NCI-H1048 (cell line): ENCODE measurements at places on chromosomes 12 and 14.
A peak's percentile ranks its signal among the peaks of the same experiment; 100 is the strongest.

DNA sequence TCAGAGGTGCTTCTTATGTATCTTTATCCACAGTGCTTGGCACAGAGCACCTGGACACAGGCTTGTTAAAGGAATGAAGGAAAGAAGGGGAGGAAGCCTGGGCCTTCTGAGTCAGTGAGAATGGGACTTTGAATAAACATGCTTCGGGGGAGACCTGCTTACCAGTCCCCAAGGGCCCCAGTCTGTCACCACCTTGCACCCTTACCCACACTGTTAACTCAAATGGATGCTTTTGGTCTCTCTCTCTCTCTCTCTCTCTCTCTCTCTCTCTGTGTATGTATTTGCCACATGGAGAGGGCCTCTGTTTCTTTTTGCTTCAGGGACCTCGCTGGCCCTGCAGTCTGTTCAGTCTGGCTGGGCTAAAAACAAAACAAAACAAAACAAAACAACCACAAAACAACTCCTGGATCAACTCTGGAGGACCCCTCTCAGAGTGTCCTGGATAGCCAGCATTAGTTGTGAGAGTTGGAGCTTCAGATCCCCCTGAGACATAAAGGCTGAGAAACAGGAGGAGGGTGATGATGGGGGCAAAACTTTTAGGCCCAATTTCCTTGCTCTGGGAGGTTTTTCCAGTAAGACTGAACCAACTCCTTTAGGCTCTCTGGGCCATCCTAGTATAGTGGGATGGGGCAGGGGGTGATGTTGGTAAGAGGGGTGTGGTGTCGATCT lies 1.9 kb downstream of the KIF5A start:
- DNase-seq = no peak

DNA sequence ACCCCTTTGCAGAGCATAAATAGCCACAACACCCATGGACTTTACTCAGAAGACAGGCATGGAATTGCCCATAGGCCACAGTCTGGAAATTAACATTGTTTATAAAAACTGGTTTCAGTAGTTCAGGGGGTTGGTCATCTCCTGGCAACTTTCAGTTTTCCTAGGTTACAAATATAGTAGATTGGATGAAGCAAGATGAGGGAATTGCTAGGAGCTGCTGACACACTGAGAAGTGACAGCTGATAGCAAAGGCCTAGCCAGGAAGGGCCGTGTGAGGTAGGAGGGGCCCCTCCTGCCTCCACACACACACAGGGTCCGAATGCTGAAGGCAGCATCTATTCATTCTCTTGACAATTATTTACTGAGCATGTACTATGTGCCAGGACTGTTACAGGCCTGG lies 8.3 kb downstream of the GALNT16 start:
- DNase-seq = no peak

DNA sequence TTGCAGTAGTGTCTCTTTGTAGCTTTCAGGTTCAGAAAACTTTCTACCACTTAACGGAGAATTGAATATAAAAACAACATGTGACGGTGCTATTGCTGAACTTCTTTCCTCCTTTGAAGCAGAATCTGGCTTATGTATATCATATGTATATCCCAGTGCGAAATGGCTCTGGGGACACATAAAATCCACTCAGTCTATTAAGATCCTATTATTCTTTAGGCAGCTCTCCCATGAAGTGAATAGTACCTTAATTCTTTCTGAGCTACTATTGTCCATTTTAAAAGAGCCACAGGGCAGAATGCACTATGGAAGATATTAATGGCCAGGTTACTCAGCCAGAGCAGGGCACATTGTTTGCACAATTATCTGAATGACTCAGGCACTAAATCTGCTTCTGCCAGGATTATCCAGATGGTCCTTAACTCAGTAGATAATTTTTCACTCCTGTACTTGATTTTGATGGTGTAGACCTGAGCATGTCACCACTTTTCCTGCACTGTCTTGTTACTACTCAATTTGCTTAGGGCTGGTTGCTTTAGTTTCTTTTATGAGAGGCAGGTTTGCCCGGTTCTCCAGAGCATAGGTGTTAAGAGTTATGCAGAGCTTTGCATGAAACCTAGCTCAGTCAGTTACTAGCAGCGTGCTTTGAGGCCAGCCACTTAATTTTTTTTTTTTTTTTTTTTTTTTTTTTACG lies 5.5 kb downstream of the CNTN1 start:
- peak; percentile 4 for DNase-seq

- DNase-seq = no peak
Measured at GRCh38 chr12:724194-724855, 28.1 kb upstream of the WNK1 start.

- no peak for DNase-seq
Measured at GRCh38 chr14:21096438-21096837, 2.0 kb downstream of the ZNF219 start.

GRCh38 chr12:75528272-75528671 lies 16.9 kb upstream of the KRR1 start:
- DNase-seq = no peak

- DNase-seq = no peak
Measured at GRCh38 chr12:48980389-48980952, 2.3 kb downstream of the WNT1 start.

DNA sequence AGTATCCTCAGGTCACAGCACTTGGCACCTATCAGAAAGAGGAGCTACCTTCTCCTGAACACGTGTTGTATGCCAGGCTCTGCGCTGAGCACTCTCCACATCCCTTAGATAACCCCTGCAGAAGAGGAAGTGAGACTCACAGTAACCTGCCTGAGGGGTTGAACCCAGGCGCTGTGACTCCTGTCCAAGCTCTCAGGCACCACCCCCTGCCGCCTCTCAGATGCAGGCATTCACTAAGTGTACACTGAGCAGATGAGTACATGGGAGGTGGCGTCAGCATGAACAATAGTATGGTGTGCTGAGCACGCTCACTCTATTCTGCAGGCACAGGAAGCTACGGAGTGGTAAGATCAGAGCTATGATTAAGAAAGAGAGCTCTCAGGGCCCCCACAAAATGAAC lies 21.0 kb upstream of the RIC8B start:
- no peak for DNase-seq

- DNase-seq = no peak
Measured at GRCh38 chr14:61623927-61624326, 71.4 kb upstream of the HIF1A start.

GRCh38 chr12:60977966-60978365 lies 1282.2 kb upstream of the USP15 start:
- DNase-seq = no peak

DNA sequence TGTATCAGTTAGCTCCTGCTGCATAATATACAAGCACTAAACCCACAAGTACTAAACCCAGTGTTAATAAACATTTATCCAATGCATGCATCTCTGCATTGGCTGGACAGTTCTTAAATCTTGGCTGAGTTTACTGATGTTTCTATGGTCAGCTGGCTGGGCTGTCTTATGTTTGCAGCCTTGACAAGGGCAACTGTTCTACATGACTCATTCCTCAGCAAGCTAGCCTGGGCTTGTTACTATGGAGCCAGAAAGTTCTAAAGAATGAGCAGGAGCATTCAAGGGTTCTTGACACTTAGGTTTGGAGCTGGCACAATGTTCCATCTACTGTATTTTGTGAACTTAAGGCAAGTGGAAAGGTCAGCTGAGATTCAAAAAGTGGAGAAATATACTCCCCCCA lies 199.1 kb downstream of the GLT1D1 start:
- no peak for DNase-seq

DNA sequence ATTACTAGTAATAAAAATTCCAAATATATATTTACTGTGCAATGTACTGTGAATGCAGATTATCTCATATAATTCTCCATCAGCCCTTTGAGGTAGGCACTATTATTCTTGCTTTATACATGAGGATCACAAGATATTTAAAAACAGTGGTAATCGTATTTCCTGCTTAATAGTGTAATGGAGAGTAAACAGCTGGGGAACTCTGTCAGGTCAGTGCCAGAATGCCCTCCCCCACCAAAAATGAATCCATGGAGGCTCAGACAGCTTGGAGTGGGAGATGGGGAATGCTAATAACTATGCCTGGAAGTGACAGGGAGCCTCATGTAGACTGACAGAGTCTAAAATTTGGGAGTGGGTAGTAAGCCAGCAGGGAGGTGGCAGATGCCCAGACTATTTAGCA lies 153.6 kb downstream of the PAH start:
- no peak for DNase-seq

DNA sequence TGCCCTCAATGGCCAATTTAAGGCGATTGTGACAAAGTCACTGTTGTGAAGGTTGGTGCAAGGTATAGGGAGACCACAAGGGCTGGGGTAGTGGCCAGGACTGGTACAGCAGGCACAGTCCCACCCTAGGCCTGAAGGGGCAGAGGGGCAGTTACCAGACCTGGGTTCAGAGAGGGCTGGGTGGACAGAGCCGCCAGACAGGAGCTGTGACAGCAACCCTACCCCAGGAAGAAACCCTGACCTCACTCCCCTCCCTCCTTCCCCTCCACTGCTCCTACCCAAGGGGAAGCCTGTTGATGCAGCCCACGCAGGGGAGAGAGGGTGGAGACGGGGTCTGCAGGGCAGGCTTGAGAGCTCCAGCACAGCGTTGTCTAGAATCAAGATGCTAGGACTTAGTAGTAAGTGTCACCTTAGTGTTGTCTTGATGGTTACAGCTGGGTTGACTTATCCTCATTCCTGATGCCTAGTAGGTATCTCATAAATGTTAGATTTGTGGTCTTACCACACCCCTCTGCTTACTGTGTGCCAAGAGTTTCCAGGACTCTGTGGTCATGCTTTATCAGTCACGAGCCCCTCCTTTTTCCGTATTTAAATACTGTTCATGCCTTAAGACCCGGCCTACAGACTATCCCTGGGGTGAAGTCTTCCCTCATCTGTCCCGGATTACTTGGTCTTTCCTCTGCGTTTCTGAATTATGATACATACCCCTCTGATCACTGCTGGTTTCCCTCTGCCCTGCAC lies 14.4 kb downstream of the EML1 start:
- no peak for DNase-seq

GRCh38 chr14:86404425-86404824 lies 874.5 kb downstream of the FLRT2 start:
- no peak for DNase-seq

GRCh38 chr12:110312581-110313360 lies 31.7 kb downstream of the ATP2A2 start:
- no peak for DNase-seq

DNA sequence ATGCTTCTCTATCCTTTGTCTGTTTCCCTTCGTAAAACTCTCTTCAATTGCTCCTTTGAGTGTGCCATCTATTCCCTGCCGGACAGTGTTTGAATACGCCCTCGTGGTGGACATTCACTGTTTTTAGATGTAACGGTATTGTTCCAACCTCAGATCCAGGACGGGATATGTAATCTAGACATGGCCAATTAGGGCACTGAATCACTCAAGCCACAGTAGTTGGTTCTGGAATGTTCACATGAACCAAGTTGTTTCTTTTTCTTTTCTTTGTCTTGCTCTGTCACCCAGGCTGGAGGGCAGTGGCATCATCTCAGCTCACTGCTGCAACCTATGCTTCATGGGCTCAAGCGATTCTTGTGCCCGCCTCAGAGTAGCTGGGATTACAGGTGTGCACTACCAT lies 204.2 kb upstream of the PLXNC1 start:
- no peak for DNase-seq

GRCh38 chr12:20628999-20629398 lies 66.1 kb upstream of the SLCO1C1 start:
- no peak for DNase-seq

- no peak for DNase-seq
Measured at GRCh38 chr12:131445184-131445774, 265.6 kb upstream of the SFSWAP start.

DNA sequence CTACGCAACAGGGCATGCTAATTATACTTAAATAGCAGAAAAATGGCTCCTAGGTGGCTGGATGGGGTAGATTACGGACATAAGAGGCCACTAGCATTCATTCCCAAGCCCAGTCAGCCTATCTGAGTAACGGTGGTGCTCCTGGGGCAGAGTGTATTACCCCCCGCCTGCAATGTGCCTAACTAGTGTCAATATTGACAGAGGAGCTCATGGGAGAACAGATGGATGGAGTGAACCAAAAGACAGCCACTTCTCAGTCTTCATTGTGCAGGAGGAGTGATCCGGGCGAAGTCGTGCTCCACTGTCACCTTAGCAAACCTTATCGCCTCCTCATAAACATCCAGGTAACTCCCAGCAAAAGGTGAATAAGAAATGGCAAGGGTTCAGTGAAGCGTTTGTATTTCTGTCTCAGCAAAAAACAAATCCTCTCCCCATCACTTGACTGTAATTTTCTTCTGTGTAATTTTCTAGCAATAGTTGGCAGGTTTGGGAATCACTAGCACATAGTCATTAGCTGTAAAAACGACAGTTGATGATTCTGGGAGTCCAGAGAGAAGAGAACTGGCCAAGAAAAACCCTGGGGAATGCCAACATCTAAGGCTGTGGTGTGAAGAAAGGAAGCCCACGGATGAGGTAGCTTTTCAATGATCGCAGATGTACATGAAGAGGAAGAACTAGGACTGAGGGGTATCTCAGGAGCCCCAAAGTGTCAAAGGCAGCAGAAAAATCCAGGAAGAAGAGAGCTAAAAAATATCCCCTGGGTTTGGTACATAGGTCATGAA lies 126.6 kb upstream of the BCL2L14 start:
- no peak for DNase-seq
